ENCODE measurements at places on chromosomes 5 and 9.

- no peak for DNase-seq
Observed at GRCh38 chr9:79655551-79655950, 83.8 kb downstream of the TLE4 start.

DNA sequence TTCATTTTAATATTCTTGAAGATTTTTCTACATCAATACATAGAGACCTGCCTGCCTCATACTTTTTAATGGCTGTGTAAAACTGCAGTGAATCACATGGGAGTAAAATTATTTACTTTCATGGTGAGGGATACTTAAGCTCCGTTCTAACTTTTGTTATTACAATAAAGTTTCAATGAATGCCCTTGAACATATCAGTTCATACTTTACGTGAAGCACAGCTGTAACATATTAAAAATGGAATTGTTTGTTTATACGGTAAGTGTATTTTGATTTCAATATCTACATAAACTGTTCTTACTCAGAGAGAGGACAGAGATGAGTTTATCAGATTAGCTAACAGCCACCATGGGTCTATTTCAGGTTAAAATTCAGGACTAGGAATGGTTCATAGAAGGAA, 155.1 kb downstream of the NR3C1 start:
- no peak for DNase-seq

GRCh38 chr5:3639175-3639574, 43.5 kb downstream of the IRX1 start:
- DNase-seq = no peak

- DNase-seq = no peak
Observed at GRCh38 chr5:178467568-178468195, 122.5 kb downstream of the COL23A1 start.

GRCh38 chr5:154298065-154298464, 107.5 kb downstream of the GALNT10 start:
- DNase-seq = no peak

- no peak for DNase-seq
Observed at GRCh38 chr5:113723021-113723420, 209.5 kb downstream of the YTHDC2 start.

- no peak for DNase-seq
Observed at GRCh38 chr5:135355169-135355568, 43.9 kb downstream of the MACROH2A1 start.

DNA sequence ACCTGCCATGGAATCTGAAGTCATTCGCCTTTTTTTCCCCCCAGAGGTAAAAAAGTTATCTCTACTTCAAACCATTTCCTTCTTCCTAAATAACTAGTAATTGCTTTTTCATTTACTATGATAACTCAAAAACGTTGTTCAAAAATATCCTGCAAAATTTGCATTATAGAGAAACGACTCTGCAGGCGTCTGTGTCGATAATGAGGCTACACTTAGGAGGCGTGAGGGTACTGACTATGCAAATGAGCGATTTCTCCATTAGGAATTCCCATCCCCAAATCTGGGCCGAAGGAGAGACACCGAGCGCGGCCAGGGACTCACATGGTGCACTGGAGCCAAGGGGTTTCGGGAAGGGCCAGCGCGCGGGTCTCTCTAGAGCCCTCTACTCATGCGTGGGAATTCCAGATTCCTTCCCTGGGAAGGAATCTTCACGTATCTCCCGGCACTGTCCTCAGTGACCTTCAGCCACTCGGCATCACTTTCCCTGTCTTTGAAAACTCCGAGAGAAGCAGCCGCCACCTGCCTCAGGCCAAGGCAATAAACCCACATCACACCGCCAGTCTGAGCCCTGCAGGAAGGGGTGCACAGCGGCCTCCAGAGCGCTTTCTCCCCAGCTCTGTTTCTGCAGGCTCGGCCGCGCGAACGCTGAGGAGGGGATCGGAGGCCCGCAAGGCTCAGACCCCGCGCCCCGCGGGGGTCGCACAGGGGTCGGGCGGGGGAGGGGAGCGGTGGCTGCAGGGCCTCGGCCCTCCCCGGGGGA, 718 bp upstream of the DENND4C start:
- peak; percentile 19 for DNase-seq

- no peak for DNase-seq
Observed at GRCh38 chr5:127577458-127577857, 60.0 kb downstream of the PRRC1 start.
